Activated CD4-positive, CD25-positive, alpha-beta regulatory T cell treated with anti-CD3 and anti-CD28 coated beads, Interleukin-2, amount 50 U/mL, for 24 hours (primary cell): ENCODE measurements at places on chromosomes 7 and 10.

GRCh38 chr7:79157281-79157680 lies 296.2 kb downstream of the MAGI2 start:
- ATAC-seq: no peak

DNA sequence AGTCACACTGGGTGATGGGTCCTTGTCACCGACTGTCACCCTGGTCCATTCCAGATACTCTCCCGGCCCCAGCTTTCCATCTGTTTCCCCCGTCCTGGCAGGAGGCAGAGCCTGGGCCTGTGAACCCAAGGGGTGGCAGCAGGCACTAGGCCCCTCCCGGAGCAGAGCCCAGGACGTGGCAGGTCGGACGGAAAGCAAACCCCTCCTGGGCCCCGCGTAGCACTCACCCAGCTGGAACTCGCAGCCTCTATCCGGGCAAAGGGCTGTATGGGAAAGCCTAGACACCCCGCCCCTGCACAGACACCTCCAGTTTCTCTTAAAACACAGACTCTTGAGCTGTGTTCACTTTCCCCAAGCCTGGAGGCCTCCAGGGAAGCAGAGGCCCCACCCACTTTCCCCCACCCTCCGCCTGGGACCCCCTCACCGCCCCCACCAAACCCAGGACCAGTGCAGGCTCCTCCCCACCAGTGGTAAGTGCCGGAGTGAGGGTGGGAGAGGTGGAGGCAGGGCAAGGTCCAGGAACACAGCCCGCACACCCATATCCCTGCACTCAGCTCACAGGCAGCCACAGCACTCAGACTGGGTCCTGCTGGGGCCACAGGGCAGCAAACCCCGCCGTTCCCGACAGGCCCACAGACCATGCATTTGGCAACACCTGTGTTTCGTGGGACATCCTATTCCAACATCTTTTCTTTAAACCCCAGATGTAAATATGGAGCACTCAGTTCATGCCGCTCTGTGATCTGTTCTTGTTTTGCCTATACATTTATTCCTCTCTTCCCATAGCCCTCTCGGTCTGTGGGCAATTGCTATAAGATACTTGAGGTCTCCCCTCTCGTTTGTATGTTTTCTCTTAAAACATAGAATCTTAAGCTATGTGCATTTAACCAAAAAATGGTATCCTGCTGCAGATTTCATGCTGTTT lies 98.2 kb upstream of the PDGFA start:
- ATAC-seq: no peak

DNA sequence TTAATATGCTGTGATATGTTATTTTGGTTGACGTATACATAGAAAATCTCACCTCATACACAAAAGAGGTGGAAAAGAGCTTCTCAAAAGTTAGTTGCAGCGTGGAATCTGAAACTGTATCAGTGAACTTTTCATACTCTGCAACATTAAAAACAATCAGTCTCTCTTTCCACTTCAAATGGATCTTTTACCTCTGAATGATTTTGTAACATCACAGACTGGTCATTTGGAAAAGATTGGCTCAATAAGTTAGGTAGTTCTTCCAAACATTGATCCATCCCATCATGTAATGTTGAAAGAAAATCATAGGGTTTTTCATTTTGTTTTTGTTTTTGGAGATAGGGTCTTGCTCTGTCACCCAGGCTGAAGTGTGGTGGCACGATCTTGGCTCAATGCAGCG lies 131.1 kb downstream of the AHR start:
- no peak for ATAC-seq

DNA sequence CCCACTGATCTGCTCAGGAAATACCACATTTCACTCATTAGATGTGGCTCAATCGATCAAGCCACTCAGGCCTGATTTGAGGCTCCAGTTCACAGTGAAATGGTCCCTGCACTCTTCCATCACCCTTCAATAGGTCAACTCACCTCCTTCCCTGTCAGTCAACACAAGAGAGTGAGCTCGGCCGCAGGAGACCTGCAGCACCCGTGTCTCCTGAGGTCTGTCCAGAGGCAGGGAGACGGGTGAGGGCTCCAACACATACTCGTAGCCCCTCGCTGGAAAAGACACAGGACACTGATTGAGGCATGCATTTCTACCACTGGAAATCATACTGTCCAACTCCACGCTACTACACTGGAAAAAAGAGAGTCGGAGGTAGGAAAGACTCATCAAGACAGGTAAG lies 7.1 kb downstream of the RCC1L start:
- ATAC-seq: no peak

DNA sequence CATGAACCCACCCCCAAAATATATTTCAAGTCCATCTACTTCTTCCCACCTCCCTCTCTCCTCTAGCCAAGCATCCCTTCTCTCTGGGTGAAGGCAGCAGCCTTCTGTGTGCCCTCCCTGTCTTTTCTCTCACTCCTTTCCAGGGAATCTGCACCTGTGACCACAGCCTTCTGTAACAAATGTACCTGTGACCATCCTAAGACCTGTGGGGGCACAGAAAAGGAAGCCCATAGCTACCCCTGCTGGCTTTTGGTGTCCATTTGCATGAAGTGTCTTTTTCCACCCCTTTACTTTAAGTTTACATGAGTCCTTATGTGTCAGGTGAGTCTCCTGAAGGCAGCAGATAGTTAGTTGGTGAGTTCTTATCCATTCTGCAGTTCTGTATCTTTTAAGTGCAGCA lies 2.0 kb upstream of the TBXAS1 start:
- ATAC-seq: no peak

DNA sequence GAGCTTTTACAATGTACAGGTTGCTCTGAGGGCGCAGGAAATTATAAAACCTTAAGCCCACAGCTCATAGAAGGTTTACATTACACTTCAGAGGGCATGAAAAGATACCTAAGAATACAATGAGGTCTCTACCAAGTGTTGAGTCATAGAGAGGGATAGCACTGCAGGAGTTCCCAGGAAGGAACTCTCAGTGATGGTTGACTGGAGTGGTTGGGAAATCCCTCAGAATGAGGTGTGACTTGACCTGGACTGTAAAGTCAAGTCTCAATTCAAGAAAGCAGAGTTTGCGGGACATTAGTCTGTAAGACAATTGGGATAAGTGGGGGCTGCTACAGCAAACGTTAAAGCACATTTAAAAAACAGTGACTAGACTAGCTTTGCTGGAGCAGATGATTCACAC lies 21.9 kb downstream of the TNKS2 start:
- ATAC-seq: no peak

GRCh38 chr7:43791-44540 lies 148.4 kb upstream of the FAM20C start:
- no peak for ATAC-seq

DNA sequence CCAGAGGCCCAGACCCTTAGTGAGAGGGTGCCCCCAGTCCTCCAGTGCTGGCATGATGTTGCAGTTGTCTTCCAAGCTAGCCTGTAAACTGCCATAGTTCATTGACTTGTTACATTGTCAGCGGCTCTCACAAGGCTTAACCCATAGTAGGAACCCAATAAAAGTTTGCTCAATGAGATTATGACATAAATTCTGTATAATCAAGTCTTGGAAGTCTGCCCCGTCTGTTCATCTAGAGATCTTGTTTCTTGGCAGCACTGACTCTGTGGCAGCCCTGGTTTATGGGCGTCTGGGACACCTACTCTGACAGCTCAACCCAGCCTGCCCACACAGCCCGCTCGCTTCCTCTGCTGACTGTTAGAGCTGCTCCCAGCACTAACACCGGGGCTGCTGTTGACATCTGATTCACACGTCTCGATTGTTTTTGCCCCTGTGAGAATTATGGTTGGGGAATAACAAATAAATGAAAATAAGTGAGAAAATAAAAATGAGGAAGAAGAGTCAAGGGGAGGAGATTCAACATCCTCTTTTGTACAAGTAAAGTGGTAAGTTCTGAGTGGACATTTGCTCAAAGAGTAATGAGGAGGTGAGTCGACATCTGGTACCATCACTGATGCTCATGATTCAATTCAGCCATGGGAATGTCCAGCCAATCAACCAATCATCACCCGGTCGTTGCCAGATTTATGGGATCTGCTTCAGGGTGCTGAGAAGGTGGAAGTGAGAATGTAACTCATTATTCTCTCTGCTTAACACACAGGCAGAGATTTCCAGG lies 160.8 kb downstream of the SPAG6 start:
- peak; percentile 61 for ATAC-seq

GRCh38 chr7:2787251-2787951 lies 56.7 kb downstream of the GNA12 start:
- ATAC-seq: no peak

GRCh38 chr10:74167443-74167842 lies 16.4 kb downstream of the ADK start:
- no peak for ATAC-seq

DNA sequence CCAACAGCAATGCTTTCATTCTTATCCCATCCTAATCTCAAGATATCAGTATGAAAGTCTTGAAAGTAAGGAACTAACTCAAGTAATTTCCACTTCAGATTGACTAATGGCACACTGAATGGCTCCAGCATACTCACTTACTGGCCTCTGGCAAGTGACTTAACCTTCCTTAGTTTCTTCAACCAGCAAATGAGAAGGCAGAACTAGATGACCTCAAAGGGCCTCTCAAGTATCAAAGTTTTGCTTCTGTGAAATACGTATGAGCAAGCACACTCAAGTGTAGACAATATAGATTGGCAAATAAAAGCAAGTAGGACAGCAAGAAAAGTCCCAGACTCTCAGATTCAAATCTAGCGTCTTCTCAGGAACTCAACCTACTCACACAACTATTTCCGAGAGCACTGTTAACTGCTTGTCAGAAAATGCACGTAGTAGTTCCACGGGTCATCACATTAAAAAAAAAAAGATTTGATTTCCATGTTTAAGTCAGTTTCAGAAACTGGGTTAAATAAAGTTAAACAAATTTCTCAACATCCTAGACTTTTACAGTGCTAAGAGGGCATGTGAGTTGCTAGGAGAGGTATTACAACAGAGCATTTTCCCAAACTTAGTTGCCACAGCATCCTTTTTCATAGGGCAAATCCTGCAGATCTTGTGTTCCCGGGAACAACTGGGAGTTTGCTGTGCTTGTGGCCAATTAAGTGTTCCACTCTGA lies 276.9 kb upstream of the KLF14 start:
- ATAC-seq: peak; percentile 77

DNA sequence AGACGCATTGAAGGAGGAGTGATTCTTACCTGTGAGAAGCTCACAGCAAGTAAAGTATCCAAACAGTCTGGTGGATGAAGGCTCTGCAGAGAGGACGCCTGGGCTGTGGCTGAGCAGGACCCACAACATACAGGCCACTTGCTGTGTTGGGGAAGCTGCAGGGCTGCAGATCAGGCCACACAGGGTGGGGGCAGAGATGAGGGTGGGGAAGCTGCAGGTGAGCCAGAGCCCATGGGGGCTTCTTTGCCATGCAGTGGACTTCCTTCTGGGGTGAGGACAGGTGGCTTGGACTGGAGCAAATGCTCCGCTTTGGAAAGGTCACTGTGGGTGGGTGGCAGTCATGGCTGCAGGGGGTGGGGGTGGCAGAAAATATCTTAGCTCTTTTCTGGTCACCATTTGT lies 214.8 kb downstream of the GLRX3 start:
- no peak for ATAC-seq

DNA sequence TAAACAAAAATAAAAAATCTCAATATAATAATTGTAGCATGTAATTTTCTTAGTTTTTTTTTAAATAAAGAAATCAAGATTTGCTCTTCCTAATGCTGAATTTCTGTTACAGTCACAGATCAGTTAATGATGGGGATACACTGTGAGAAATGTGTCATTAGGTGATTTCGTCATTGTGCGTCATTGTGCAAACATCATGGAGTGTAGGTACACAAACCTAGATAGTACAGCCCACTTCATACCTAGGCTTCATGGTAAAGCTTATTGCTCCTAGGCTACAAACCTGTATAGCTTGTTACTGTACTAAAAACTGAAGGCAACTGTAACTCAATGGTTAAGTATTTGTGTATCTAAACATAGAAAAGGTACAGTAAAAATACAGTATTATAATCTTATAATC lies 74.4 kb upstream of the LSM8 start:
- no peak for ATAC-seq

DNA sequence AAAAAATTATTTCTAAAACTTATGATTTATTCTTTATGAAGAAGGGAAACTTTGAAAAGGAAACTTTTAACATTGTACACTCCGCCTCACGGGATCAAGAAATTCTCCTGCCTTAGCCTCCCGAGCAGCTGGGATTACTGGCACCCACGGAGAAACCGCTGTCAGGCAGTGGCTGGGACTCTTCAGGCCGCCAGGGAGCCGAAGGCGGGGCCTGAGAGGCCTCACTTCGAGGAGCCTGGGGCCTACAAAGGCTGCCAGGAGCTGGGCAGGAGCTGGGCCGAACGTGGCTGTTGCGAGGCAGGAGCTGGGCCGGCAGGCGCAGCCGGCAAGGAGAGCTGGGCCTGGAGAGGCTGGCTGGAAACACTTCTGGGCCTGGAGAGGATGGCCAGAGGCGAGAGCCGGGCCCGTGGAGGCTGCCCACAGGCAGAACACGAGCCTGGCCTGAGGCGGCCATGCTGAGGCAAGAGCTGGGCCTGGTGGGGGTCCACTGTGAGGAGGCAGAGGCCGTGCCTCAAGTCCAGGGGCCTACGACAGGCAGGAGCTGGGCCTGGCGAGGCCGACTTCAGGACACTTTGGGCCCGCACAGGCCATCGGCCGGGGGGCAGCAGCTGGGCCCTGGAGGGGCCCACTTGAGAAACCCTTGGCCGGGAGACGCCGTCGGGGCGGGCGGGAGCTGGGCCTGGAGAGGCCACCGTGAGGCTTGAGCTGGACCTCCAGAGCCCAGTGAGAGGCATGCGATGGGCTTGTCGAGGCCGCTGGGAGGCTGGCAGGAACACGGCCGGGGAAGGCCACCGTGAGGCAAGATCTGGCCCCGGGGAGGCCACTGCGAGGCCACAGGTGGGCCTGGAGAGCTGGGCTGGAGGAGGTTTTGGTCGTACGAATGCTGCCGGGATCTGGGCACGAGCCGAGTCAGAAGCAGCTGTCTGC lies 23.7 kb downstream of the MDH2 start:
- no peak for ATAC-seq

DNA sequence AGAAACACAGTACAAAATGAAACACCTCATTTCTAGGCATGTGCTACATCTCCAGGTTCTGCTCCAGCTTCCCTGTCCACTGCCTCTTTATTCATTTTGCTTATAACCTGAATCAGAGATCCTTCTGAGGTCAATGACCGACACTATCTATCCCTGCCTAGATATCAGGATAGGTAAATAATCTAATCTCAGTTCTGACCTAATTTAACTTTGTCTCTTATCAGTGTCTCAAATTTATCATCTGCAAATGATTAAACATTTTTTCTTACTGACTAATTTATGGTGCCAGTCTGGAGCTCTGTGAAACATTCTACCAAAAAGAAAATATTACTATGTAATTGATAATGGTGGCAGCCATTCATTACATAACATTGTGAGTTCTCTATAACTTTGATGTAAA lies 61.1 kb downstream of the SGCE start:
- ATAC-seq: no peak

GRCh38 chr7:142391191-142391992 lies 133.5 kb upstream of the PRSS58 start:
- peak; percentile 41 for ATAC-seq
